ENCODE measurements at places on chromosomes 2 and 18.

DNA sequence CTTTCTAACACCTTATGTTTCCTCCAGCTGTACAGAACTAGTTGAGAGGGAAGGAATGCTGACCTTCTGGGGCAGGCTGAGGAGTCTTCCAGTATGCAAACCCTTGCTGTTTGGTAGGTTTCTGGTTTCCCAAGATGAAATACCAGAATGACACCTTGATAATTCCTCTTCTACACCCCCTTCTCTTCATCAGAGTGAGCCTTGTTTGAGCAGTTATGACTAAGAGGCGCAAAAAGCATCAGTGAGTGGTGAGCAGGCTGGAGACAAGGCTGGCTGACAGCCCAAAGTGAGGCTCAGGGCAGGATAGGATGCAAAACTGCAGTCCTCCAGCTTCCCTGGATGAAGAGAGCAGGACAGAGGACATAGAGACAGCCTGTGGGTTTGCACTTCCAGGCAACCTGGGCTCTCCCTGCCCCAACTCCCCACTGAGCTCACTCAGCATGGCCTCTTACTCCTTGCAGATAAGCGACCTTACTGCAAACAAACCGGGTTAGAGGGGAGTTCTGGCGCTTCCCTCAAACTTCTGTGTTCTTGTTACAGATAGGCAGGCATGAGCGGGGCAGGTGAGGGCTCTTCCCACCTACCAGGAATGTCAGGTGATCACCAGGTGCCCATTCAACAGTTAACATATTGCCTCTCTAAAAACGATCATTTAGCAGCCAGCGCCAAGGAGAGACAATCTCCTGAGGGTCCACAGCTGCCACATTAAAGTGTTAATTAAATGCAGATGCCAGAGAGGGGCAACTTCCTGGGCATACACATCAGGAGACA is 5.4 kb downstream of the MPPE1 start:
- no peak for DNase-seq

DNA sequence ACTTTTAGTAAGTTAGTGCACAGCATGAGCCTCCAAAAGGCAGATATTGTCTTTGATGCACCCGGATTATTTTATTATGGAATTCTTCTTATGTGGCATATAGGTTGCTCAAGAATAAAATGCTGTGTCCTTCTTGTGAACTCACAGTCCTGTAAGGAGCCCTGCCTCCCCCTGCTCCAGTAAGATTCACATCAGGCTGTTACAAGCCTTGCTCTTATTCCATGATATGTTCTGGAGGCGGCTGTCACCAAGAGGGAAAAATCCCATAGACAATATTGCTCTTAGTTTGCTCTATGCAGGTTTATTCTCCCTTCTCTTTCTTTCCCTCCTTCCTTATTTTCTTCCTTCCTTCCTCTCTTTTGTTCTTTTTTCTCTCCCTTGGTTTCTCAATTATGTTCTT is 182.3 kb downstream of the MYT1L start:
- DNase-seq, result no peak

DNA sequence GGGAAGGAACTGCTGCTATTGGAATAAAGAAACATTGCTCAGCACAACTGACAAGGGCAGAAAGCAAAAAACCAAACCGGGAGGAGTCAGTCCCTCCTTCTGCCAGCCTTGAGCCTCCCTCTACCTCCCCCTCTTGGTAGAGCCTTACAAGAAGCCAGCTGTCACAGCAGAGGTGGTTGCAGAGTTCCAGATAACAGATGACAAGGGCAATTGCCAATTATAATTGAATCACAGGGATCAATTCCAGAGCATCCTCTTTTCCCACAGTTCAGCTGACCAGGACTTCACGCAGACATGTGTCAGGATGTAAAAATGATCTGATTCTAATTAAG is 548.2 kb upstream of the LRRTM1 start:
- no peak for DNase-seq

- DNase-seq, result no peak
These were observed 275.8 kb downstream of the KCNS3 start for GRCh38 chr2:18154259-18154658.

- no peak for DNase-seq
These were observed 20.7 kb downstream of the SLC14A2 start for GRCh38 chr18:45635893-45636509.

- DNase-seq, result no peak
These were observed 11.2 kb downstream of the ARID5A start for GRCh38 chr2:96547731-96548171.

- DNase-seq, result no peak
These were observed 783.7 kb upstream of the SOX11 start for GRCh38 chr2:4908461-4908860.

DNA sequence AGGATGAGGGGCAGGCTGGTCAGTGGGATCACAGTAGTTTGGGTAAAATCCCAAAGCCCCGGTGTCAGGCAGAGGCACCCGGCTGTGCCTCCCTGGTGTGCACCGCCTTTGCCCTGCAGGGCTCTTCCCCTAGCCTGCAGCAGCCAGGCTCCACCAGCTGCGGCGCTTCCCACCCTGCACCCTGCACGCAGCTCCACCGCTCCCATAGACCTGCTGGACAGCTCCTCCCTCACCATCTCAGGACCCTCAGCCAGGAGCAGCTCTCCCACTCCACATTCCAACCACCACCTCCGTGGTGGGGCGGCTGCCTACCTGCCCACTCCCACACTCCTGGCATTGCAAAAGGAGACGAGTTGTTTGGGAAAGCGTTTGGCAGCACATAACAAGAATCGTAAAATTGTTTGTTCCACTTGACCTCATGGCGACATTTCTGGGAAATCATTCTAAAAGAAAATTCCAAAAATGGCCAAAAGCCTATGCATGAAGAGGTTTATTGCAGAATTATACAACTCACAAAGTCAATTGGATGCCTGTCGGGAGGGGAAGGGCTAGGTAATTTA is 287.4 kb upstream of the HDAC4 start:
- DNase-seq, result no peak

DNA sequence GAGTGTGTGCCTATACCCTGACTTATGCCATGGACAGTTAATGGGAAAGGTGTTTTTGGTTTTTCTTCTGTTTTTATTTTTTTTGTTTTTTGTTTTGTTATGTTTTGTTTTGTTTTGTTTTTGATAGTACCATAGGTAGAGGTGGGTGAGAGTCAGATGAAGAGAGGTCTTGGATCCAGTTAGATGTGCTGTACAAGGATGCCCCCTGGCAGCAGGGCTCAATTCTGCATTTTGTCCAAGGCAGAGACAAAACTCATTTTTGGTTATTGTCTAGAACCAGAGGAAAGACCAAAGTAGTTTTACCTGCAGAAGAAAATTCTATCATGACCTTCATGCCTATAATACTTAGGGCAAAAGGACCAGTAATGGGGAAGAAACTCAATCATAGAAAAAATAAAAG is 48.5 kb downstream of the SLC5A7 start:
- no peak for DNase-seq

GRCh38 chr2:133053541-133053940 is 383.5 kb upstream of the LYPD1 start:
- no peak for DNase-seq

GRCh38 chr2:69020496-69021426 is 7.8 kb downstream of the ANTXR1 start:
- no peak for DNase-seq

GRCh38 chr2:239790721-239791120 is 234.4 kb downstream of the NDUFA10 start:
- DNase-seq, result no peak

DNA sequence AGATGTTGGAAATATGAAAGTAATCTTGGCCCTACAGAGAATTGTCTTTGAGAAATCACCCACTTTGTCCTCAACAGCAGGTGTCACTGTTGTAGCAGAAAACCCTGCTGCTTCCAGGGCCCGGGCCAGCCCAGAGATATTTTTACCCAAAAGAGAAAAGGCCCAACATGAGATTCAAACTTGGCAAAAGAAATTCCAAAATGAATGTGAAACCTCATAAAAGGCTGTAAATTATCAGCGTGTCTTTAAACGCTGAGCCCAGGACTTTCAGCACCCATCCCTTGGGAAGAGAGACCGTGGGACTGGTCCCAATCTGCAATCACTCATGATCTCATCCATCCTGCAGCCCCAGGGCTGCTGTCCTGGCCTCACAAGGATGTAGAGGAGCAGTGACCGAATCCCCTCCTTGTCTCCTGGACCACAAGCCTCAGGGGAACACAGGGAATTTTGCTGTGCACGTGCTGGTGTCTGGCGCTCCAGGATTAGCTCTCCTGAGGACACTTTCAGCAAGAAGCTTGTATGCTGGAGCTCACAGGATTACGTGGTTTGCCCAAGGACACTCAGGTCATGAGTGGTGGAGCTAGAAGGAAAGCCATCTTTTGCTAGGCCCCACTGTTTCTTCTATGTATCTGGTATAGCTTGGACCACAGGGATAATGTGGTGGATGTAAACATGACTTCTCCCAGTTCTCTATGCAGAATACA is 202.1 kb downstream of the RNF144A start:
- DNase-seq, result no peak

GRCh38 chr18:58536202-58536516 is 92.7 kb downstream of the ALPK2 start:
- no peak for DNase-seq

DNA sequence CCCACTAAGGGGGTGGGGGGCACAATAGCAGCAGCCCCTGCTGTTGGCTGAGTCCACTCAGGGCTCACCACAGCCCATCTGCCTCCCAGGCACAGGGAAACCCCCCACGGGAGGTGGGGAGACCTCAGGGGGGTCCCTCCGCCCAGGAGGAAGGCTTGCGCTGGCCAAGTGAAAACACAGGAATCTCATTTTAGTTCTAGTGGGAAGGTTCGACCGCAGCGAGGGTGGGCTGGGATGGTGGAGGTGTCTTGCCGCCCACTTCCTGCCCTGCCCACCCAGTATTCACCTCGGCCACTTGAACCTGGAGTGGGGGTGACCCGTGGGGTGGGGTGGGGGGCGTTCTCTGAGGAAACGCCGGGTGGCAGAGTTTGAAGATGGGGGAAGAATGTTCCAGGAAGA is 6.9 kb upstream of the BOK start:
- DNase-seq, result no peak

GRCh38 chr2:60091894-60092293 is 461.6 kb downstream of the BCL11A start:
- DNase-seq, result no peak

DNA sequence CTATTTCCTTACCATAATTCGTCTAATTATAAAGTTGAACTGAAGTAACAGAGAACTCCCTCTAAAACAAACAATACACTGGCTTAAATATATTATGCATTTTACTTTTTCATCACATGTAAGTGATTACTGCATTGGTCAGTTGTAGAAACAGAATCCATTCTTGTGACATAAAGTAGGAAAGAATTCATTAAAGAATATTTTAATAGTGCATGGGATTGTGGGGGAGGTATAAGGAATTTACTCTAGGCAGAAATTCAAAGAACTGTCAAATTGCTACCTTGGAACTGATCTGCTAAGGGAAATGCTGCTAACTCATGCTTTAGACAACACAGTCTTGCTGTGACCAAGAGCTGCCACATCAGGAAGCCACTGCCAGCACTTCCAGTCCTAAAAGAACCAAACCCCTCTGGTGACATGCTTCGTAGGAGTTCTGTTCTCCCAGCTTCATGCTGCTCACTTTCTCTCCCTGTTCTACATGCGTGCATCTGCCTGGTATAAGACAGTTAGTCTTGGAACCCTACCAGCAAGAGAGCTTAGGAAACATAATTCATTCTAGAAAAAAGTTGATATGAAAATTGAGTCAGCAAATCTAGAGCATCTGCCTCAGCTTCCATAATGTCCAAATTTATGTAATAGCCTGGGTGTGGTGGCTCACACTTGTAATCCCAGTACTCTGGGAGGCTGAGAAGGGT is 1137.6 kb upstream of the NXPH2 start:
- no peak for DNase-seq

- DNase-seq, result no peak
These were observed 252.1 kb upstream of the COPS8 start for GRCh38 chr2:236833501-236834073.

DNA sequence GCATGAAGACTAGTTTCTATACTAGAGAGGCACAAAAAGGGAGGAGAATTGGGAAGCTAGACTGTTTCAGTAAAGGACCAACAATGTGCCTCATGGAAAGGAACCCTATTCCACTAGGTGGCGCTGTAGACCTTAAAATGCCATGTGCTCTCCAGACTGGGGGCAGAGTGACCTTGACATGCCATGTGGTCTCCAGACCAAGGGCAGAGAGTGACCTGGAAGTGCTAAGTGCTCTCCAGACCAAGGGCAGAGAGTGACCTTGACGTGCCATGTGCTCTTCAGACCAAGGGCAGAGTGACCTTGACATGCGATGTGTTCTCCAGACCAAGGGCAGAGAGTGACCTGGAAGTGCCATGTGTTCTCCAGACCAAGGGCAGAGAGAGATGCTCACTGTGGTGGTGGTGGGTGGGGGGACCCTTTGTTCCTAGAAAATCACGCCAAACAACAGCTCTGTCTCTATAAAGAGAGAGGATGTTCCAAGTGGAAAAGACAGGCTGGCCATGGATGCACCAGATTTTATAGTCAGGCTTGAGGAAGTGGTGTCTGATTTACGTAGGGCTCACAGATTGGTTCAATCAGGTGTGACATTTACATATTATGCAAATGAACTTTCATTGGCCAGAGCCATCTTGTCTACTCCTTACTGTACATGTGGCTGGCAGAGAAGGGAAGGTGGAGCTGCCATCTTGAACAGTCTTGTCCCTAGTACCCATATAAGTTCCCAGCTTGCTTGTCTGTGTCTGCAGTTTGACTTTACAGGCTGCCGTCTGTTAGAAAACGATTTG is 344.0 kb upstream of the DDX18 start:
- no peak for DNase-seq

GRCh38 chr2:186189816-186190215 is 296.2 kb upstream of the ZC3H15 start:
- no peak for DNase-seq

DNA sequence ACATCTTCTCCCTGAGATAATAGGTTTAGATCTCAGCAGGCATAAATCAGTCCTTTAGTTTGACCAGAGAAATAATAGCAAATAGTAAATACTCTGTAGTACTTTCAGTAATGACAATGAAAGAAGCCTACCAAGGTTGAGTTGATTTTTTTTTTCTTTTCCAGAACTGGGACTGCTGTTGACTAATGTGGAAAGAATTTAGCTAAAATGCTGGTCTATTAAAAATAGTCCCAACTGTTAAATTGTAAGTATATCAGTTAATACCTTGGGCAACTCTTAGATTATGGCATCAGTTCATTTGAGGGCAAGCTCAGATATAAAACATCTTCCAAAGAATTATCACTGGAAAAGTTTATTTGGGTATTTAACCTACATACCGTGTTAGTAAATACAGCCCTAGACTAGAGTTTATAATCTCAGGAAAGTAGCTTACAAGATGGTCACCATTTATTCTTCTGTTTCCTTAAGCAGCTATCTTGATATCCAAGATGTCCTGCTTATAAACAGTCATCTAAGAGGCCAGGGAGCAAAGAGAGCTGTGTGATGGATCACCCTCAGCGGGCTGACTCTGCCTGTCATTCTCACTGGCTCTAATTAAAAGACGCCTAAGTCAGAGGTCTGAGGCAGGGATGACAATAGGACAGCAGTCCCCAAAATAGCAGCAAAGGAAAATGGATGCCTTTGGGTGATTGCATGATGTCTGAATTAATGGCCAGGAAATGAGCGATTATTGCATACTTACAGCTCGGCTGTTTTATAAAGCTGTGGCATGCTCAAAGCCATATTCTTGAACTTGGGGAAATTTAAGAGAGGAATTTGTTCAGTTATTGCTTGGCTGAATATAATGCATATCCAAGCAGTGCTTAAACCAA is 121.3 kb downstream of the MTX2 start:
- DNase-seq, result no peak

- no peak for DNase-seq
These were observed 30.2 kb upstream of the IL1R2 start for GRCh38 chr2:101961338-101962191.

- DNase-seq, result no peak
These were observed 12.3 kb upstream of the SLC14A2 start for GRCh38 chr18:45602926-45603325.
